ENCODE measurements at places on chromosomes 4 and X.
A peak's percentile ranks its signal among the peaks of the same experiment; 100 is the strongest.

- DNase-seq, result no peak
These were observed 591.2 kb downstream of the RPA4 start for GRCh38 chrX:97474933-97475332.

DNA sequence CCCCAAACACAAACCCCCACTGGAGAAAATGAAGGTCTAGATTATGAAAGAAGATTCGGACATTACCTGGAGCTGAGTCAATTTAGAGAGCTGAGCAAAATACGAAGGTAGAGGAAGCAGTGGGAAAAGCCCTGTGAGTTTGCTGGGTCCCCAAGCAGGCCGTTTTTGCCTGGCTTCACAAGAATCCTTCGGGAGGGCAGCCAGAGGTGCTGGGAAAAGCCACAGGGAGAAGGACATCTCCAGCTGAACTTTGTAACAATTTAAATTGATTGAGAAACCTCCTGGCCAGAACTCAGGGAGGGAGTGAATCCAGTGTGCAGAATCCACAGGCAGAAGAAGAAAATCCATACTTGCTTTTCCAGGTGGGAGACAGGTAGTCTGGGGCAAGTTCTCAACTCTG is 319.1 kb upstream of the CT83 start:
- DNase-seq, result no peak

GRCh38 chrX:34238896-34239295 is 106.8 kb upstream of the FAM47A start:
- no peak for DNase-seq

GRCh38 chrX:10602646-10603045 is 17.7 kb downstream of the MID1 start:
- DNase-seq, result no peak

DNA sequence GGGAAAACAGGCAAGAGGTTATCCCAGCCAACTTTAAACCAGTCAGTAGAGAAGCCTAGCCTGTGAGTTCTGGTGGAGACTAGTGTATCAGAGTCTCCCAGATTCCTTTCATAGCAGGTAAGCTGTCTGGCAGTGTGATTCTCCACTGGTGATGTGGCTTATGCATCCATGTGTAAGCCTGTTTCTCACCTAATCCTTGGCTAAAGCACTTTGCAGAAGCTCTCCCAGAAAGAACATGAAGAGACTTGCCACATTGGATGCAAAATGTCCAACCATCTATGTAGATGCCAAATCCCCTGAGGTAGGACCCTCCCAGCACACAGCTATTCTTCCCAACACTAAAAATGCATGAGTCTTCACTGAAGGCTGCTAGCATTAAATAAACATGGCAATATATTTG is 111.7 kb downstream of the CHRNA9 start:
- peak; percentile 36 for DNase-seq

GRCh38 chr4:13511101-13511500 is 27.0 kb upstream of the RAB28 start:
- DNase-seq, result no peak

DNA sequence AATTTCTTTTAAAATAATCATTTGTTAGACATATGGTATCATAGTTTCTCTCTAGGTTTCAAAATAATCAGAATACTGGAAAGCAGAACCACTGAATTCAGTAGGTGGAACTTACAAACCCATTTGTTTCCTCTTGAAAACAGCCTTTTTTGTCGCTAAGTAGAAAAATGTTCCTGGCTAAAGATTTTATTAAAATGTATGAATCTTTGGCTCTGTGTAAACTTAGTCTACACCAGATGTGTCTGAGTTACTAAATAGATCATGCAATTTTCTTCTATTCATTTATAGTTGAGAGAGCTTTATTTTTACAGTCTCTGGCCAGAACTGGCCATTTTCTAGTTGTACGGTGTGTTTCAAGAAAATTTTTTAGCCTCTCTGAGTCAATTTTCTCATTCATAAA is 1.0 kb downstream of the CYSLTR1 start:
- no peak for DNase-seq

DNA sequence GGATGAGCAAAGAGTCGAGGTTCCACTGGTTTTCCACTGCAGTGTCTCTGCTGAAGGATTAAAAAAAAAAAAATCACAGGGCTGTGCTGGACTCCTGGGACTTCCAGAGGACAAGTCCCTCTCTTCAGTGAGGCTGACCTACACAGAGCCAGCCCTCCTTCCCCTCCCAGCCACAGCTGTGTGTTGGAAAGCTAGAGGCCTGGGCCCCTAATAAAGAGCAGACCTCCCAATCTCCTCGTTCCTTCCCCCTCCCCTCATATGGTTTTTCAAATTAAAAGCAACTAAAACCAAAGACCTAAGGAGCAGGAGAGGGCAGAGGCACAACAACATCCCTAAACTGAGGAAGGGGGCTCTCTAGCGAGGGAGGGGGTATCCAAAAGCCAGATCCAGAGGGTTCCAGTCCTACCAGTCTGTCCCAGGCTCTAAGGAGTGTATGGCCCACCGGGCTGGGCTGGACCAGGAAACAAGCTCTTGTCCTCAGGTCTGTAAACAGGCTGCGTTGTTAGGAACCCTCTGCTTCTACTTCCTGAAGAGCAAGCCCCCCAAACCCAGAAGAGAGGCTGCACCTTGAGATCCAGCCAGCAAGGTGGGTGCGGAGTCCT is 4.0 kb upstream of the PDGFRA start:
- DNase-seq, result no peak

- no peak for DNase-seq
These were observed 65.3 kb upstream of the MYOZ2 start for GRCh38 chr4:119070301-119070700.

DNA sequence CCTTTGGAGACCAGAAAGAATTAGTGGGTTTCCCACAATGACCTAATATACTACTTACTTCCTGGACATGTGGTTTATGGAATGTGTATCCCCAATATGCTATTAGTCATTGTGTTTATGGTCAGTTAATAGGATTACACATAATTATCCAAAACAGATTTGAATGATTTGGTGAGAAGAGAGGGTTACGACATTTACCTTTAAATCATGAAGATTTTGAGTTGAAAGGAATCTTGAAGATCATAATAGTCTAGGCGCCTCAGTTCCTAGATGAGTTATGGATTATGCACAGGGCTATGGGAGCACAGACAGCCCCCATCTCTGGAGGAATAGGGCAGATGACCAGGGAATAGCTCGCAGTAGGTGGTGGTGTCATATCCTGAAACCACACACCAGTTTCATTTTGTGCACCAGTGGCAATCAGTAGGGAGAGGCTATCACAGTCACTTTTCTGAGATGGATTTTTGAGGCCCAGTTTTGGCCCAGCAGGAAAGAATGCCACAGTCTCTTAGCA is 61.3 kb downstream of the SEPTIN11 start:
- peak; percentile 84 for DNase-seq

- peak; percentile 98 for DNase-seq
These were observed 64.1 kb downstream of the ALPK1 start for GRCh38 chr4:112361181-112361791.

DNA sequence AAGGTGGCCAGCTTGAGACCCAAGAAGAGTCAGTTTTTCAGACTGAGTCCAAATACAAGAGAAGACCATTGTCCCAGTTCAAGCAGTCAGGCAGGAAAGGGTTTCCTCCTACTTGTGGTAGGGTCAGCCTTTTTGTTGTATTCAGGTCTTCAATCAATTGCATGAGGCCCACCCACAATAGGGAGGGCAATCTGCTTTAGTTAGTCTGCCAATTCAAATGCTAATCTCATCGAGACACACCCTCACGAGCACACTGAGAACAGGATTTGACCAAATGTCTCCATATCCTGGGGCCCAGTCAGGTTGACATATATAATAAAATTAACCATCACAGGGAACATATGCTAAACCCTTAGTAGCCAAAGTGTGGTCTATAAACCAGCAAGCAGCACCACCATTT is 75.3 kb upstream of the FRMPD3 start:
- DNase-seq, result no peak
